Activated T-cell treated with anti-CD3 and anti-CD28 coated beads, Interleukin-2, amount 50 U/mL, for 48 hours (primary cell): ENCODE measurements at places on chromosomes 6 and 20.

GRCh38 chr6:56430629-56431600 is 183.5 kb upstream of the COL21A1 start:
- DNase-seq, result no peak

DNA sequence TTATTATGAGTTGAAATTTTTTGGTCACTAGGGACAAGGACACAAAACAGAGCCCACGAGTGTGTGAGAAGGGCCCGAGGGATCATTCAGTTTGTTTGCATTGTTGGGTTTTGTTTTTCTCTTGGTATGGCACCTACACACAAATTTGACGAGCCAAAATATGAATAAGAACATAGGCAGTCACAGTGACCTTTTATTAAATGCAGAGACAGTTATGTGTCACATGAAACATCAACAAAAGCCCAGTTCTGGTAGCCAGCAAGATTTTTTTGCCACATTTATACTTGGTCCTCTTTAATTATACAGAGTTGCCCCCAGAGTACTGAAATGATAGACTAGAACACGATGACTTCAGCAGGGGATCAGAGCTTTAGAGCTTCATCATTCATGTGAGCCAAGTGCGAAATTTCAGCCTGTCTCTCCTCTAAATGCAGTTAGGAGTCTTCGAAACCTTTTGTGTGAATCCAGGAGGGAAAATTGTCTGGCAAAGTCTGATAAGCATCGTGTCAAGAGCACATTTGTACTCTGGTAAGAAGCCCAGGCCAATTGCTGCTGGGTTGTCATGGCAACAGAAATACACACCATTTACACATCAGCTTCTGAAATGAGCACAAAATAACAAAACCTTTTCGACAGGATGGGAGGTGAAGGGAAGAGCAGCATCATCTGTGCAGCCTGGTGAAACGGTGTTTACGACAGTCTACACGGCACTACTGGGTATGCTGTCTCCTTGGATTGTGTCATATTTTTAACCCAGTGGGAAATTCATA is 79.2 kb upstream of the RIPOR2 start:
- no peak for DNase-seq

- DNase-seq, result no peak
Observed at GRCh38 chr20:39700528-39700927, 738.4 kb downstream of the DHX35 start.

GRCh38 chr6:63609231-63609630 is 26.4 kb upstream of the PHF3 start:
- DNase-seq, result no peak

DNA sequence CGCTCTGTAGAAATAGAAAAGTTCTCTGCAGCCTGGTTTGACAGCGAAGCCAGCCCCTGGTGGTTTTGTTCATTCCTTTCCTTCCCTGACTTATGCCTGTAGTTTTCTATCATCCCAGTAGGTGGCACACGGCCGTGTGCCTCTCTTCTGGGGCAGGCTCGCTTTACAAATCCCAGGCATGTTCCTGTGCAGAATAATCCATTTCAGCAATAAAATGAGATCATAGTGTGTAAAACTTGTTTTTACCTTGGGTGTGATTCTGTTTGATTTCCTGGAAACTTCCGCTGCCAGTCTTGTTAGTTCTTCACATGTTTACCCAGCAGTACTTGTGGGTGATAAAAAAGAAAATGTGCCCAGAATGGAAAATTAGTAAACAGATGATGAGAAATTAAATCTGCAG is 7.4 kb upstream of the INSM1 start:
- DNase-seq, result peak; percentile 60

DNA sequence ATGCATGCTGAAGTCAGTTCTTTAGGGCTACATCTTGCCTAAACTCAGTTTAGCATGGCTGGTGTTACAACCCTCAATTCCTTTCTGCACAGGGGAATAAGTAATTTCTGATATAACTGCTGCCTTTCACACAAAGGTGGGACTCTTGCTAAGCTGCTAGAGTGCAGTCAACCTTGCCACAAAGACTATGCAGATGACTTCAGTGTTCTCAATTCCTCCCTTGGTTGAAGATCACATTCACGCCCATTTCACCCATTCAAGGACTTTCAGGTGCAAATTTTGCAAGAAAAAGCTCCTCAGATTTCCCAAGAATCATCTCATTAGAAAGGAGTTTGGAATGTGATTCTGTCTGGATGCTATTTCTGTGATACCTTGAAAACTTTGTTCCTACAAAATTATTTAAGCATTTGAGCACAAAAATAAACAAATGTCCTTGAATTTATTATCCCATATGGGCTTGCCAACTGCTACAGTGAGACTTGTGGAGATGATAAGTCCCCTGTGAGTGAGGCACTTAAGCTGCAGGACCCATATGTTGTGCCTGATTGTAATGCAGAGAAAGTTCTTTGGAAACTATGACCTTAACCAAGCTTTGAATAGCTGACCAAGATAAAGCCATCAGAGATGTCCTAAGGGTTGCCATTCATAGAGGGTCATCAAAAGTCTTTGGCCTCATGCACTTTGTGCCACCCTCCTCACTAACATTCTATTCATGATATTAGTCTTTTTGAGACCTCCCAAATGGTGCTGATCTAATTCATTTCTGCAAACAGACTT is 111.8 kb downstream of the PLCB4 start:
- DNase-seq, result no peak

- DNase-seq, result no peak
Observed at GRCh38 chr6:15410752-15411151, 164.9 kb downstream of the JARID2 start.

DNA sequence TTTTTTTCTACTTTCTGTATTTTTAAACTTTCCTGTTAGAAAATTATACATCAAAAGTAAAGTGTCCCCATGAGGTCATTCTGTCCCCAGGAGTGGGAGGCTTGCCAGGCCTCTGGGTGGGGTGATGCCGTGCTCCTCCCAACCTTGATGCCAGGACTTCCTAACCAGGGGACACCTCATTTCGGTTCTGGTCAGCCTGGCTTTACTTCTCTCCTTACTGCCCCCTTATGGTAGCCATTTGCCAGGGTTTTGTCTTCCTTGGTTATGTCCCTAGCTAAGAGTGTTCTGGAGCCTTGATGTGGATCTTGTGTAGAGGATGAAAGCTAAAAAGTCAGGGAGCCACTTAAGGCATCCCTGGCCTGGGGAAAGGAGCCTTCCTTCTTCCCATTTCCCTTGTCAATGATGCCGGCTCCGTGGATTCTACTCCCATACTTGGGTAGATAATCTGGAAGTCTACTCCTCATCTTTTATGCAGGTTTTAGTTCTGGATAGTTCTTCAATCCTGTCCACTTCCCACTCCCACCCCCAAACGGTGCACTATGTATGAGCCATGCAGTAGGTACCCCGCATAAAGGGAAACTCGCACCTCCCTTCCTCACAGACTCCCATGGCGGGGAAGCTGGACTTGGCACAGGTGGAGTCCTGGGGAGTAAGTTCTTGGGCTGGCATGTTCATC is 164.1 kb upstream of the SALL4 start:
- DNase-seq, result peak; percentile 27

DNA sequence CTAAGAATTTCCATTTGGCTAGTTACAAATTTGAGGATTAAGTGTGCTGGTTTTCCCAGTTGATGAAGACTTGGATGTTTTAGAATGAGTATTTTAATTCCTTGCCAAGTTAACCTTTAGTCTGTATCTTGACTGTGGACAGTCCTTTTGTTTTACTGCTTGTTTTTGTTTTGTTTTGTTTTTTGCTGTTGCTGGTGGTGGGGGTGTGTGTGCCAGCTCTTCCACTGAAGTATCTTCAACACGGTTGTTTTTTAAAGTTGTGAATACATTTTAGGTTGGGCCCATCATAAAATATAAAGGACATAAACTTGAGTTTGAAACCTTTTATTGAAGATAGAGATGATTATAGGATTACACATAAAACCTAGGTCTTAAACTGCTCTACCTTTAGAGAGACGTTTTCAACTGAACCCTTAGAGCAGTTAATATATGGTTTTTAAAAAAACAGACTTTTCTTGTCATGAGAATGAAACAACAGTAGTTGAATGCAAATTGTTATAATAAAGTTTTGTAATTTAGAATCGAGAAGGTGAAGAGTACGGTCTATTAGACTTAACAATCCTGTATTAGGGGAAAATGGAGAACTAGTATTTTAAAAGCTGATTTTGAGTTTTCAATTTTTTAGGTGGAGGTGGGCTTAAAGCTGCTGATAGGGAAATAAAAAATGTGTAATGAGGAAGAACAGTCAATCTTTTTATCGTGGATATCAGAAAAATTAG is 4.0 kb downstream of the QKI start:
- no peak for DNase-seq

DNA sequence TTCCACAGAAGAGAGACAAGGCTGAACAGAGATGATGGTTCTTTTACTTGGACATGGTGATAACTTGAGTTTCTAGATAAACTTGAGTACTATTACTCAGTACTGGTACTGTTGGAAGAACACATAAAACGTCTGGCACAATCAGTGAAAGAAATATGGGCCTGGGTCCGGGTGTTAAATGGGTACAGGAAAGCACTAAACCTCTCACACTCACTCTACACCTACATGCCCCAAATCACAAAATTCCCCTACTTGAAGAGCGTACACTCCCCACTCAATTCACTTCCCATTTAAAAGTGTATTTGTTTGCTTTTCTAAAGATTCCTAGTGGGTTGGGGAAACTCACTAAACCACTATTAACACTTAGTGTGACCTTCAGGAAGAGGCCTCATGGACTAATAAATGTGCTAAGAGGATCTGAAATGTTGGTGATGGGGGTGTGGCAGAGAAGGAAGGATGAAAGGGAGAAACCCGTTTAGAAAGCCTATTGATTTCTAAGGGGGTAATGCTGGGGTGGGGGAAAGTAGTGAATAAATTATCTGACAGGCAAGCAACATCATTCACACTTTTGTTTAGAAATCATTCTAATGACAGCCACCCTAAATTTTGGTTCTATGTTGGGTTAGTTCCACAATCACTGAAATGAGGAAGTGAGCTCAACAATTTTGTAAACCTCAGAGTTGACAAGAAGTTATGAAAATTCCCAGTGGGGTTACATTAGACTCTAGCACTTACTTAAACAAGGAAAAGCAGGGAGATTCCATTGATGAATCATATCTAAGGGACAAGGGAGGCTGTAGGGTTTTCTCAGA is 222.6 kb upstream of the MARCKS start:
- DNase-seq, result no peak

- DNase-seq, result no peak
Observed at GRCh38 chr6:124963831-124964763, 1.9 kb downstream of the RNF217 start.

- peak; percentile 28 for DNase-seq
Observed at GRCh38 chr6:25369433-25370177, 90.4 kb downstream of the CARMIL1 start.

DNA sequence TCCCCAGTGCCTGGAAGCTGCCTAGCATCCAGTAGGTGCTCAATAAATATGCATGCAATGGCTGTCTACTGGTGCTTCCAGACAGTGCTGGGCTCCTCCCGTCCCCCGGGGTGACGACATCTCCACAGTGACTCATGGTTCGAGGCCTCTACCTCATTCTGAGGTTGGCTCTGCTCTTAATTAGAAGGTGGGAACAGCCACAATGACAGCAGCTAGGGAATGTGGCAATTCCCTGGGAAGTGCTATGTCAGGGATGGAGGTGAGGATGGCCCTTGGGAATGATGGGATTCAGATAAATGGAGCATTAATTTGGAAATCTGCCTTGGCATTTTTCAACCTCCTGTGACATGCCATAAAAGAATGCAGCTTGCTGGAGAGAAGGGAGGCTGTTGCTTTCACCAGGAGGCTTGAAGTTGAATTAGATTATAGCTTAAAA is 43.5 kb upstream of the NFATC2 start:
- DNase-seq, result no peak

DNA sequence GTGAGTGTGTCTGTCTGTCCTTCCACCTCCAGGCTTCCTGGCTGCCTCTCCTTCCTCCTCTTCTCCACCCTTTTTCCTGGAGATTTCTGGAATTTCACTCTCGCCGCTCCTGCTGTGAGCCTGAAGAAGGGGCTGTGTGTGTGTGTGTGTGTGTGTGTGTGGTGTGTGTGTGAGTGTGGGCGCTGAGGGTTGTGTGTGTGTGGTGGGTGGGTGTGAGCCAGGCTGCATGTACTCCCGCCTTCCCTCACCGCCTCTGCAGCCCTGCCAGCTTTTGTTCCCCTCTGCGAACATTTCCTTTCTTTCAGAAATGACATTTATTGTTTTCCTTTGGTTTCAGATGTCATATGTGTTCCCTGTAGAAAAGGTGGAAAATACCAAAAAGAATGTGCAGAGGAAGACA is 76.0 kb downstream of the SRC start:
- DNase-seq, result no peak
